MCF 10A (cell line): ENCODE measurements at places on chromosomes 1 and 21.

GRCh38 chr1:44531785-44532566, 126.9 kb downstream of the RNF220 start:
- peak; percentile 47 for DNase-seq

GRCh38 chr1:192907545-192908243, 98.9 kb downstream of the RGS2 start:
- DNase-seq, result peak; percentile 81

- DNase-seq, result no peak
These were observed 26.6 kb upstream of the RGS13 start for GRCh38 chr1:192609110-192610079.

DNA sequence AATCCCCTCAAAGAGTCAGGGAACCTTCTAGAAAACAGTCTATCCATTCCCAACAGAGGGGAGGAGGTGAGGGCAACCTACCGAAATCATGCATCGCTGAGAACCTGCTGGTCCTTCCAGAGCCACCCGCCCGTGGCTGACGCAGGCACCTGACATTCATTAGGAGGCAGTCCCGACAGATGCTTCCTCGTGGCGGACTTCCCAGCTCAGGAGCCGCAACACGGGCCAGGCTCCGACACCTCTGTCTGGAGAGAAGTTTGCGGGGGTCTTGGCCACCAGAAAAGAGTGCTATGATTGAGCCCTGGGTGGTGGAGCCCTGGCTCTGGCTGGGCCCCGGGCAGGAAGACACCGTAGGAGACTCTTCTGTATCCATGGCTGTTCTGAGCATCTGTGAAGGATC, 86.4 kb upstream of the ARHGEF16 start:
- DNase-seq, result no peak

GRCh38 chr1:196734006-196734405, 40.6 kb upstream of the CFHR3 start:
- no peak for DNase-seq

DNA sequence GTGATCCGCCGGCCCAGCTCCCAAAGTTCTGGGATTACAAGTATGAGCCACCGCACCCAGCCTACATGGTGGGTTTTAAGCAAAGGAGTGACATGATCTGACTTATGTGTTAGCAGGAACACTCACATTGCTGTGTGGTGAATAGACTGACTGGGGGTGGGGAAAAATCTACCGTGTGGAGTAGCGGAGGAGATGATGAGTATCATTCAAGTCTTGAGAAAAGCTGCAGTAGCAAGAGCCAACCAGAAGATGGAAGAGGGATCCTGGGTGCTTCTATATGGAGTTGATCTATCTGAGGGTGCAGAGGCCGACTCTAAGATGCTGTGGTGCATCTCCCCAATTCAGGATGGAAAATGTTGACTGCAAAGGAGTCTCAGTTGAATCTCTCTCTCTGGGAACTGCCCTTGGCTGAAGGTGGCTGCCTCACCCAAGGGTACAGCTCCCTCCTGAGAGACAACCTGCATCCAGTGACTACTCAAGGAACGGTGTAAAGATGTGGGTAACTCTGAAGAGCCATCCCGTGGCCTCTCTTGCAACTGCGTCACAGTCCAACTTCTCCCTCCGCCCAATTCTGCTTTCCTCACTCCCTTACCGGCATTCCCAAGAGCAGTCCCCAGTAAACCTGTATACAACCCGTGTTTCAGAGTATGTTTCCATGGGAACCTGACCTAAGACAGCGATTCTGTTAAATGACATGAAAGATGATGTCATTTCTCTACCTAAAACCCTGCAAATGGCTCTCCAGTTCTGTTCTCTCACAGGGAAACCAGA, 7.4 kb upstream of the B3GALNT2 start:
- DNase-seq, result no peak

- DNase-seq, result peak; percentile 76
These were observed 51.7 kb upstream of the ACADM start for GRCh38 chr1:75672528-75673393.

GRCh38 chr1:65289449-65289848, 19.9 kb upstream of the DNAJC6 start:
- DNase-seq, result no peak

GRCh38 chr1:197126691-197127090, 19.8 kb downstream of the ASPM start:
- no peak for DNase-seq

DNA sequence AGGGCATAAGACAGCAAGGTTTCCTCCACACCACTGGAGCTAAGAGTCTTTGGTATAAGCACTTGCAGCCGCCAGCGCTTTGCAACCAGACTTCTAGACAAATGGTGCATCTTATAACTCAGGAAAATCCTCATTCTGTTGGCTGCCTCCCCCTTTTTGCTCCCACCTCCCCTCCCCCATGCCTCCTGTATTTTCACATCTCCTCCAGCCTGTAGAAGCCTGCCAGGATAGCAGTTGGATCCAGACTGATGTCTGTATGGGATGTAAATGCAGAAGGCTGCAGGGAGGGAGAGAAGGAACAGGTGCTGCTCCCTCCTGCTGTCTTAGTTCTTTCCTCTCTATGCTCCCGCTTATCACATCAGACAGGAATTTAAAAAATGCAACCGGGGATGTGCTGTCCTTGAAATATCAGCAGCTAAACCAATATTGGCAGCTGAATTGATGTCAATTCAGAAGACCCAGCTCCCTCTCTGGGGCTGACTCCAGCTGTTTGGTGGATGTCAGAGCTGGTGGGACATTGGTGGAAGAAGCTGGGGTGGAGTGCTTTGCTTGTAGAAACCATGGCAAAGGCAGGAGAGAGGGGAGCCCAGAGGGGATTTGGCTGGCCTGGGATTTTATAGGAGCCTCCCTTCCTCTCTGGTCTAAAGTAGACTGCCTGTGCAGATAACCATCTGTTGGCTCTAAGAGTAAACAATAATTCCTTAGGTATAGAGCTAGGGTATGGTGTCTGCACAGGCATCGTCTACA, 53.5 kb downstream of the NFASC start:
- no peak for DNase-seq

DNA sequence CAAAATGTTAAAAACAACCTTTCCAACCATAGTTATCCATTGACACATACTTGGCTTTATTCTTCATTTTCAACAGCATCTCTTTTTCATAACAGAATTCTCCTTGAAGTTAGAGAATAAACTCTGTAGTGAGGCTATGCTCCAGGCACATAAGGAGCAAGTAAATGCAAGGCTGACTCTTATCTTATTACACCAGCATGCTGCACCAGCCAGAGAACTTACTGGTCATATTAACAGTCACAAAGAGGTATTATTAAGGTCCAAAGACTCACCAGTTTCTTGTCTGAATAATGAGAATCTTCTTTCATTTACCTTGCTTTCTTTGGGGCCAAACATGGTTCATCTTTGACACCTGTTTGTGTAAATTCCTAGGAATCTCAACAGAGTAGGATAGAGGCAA, 71.3 kb upstream of the IVNS1ABP start:
- no peak for DNase-seq

DNA sequence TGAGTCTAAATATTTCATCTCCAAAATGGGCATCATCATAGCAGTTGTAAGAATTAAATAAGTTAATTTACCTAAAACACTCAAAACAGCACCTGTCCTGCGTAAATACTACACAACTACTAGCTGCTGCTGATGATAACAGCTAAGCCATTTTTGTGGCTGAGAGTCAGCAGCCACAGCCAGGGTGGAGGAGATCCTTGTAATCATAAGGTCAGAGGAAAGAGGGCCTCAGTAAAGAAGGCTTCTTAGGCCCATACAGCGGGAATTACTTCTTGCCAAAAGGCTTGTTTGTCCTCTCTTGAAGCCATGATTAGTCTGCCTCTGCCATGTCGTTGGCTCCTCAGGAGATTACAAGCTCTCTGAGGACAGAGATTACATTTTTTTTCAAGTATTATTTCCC, 245.0 kb downstream of the FGGY start:
- no peak for DNase-seq

GRCh38 chr1:218809625-218810024, 364.1 kb upstream of the LYPLAL1 start:
- peak; percentile 16 for DNase-seq

DNA sequence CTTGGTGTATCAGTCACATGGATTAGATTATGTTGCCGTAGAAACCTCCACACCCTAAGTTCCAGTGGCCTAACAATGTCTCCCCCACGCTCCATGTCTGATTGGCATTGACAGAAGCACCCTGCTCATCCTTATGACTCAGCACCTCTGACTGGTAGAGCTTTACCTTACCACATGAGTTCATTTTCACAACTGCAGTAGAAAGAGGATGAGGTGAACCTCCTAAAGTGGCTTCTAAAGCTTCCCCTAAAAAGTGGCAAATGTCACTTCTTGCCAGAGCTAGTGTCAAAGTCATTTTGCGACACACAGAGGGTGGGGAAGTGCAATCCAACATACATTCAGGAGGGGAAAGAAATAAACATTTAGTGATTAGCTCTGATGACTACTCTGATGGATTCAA, 30.6 kb upstream of the LYPD8 start:
- peak; percentile 43 for DNase-seq

- peak; percentile 80 for DNase-seq
These were observed 118.8 kb downstream of the CCDC185 start for GRCh38 chr1:223512057-223512456.

- DNase-seq, result peak; percentile 70
These were observed 19.8 kb upstream of the MUTYH start for GRCh38 chr1:45359882-45360513.

DNA sequence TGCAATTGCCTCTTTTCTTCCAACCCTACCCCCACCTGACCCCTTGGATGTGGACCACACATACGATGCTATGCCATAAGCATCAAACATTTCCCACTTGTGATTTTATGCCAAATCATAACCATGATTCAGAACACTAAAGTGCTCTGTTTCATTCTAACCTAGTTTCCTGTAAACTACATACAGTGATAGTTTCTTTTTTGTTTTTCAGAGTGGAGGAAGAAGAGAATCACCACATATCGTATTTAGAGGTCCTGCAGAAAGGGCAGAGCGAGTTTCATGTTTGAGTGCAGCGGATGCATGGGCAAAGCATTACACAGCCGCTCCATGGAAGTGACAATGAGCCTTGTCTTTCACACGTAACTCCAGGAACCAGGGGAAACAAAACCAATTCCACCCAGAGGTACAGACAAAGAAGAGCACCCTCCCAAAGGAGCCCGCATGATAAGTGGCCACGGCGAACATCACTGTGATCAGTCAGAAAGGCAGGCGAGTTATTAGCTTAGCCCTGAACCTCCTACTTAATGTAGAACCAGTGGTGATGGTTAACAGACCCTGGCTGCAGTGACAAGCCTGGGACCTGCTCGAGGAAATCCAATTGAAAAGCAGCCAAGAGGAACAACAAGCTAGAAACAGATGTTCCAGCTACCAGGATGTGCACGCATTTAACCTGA, 64.0 kb upstream of the ZNF281 start:
- DNase-seq, result no peak

- DNase-seq, result no peak
These were observed 60.6 kb downstream of the DYRK1A start for GRCh38 chr21:37427221-37427620.

DNA sequence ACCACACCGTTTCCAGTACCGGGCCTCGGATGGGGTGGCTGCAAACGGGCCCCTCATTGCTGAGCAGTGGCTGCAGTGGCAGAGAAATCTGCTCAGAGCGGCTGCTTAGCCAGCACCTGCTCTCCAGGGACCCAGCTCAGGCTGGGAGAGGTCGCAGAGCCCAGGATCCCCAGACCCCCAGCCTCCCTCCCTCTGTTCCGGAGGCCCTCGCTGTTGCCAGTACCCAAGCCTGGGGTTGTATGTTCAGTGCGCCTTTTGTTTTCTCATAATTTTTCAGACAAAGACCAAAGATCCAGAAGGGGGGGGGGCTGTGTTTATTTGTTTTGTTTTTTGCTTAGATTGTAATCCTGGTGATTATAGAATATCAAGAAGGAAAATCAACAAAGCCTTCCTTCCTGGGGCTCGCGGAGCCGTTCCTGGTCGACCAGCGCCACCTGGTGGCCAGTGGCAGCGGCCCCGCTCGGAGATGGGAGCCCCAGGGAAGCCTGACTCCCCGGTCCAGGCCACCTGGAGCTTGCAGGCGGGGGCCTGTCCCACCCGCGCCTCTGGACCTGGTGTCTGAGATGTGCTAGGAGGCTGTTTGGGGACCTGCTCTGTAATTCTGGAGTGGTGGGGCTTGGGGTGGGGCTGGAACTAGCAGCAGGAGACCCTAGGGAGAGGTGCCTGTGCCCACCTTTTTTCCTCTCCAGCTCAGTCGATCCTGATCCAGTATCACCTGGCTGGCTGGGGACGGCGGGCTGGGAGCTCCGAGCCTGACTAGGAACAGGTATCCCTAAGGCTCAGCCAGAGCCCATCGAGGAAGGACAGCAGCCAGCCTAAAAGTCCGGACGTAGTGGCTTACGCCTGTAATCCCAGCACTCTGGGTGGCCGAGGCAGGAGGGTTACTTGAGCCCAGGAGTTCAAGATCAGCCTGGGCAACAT, 123.9 kb upstream of the VAMP3 start:
- DNase-seq, result peak; percentile 61

DNA sequence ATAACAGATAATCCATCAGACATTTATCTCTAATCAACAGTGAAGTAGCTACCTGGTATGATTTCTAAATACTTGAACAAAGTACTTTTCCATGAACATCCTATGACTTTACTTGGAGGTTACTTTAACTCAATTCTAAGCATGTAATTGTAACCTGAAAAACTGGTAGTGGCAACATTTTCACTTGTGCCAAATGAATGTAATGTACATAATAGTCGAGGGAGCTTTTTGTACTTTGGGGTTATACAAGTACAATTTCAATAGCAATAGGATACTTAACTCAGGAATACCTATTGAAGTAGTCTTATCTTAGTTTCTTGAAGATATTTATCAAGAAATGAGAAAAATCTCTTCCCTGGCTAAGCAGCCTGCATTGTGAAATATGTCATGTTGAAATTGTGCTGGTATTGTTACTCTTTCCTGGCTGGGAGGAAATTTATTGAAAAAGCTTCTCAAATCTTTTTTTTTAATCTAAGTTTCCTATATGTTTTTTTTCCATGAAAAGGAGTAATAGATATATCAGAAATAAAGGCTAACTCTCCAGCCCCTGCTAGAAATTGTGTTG, 33.7 kb upstream of the CACYBP start:
- DNase-seq, result no peak

GRCh38 chr1:168187177-168187576, 8.4 kb downstream of the TIPRL start:
- DNase-seq, result no peak

DNA sequence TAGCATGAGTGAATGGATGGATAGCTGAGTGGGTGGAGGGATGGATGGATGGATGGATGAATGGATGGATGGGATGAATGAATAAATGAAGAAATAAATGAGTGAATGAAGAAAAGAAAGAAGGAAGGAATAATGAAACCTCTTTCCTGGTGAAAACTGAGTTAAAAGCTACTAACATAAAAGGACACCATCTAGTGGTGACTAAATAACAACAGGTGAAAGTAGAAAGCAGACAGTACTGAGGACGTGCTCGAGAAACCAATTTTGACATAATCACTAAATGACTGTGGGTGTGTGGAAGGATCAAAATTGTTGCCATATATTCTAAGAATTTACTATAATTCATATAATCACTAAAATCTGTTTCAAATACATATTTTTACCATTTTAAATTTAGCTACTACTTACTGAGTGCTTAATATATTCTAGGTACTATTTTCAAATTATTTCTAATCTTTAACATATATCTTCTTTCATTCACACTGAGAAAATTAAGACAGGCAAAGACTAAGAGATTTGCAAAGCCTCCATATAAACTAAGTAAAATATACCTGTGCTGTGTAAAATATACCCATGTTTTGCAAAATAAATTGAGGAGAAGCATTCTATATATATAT, 522.9 kb downstream of the LRRIQ3 start:
- DNase-seq, result peak; percentile 34
